ENCODE measurements at places on chromosomes 6 and 20. TPM values are rescaled to one million over a fixed set of nuclear protein-coding genes. Genes with fewer than 3 reads are reported as not detected.

Gene ESR1
- total RNA-seq: not detected

Gene RNF217
- total RNA-seq: 29.2 TPM

Gene TCP11
- total RNA-seq: not detected

GRCh38 chr6:156487877-156488276, 289.3 kb upstream of the ARID1B start:
- H3K27ac ChIP-seq: no peak overlapping the region
- no peak overlapping the region for H3K4me3 ChIP-seq
- no peaks in the 10 kb centered on the region for H3K27me3 ChIP-seq
- no peaks in the 10 kb centered on the region for H3K4me1 ChIP-seq

Data from endodermal cell (in vitro differentiated cells).